ENCODE measurements at places on chromosomes 2 and 18.

DNA sequence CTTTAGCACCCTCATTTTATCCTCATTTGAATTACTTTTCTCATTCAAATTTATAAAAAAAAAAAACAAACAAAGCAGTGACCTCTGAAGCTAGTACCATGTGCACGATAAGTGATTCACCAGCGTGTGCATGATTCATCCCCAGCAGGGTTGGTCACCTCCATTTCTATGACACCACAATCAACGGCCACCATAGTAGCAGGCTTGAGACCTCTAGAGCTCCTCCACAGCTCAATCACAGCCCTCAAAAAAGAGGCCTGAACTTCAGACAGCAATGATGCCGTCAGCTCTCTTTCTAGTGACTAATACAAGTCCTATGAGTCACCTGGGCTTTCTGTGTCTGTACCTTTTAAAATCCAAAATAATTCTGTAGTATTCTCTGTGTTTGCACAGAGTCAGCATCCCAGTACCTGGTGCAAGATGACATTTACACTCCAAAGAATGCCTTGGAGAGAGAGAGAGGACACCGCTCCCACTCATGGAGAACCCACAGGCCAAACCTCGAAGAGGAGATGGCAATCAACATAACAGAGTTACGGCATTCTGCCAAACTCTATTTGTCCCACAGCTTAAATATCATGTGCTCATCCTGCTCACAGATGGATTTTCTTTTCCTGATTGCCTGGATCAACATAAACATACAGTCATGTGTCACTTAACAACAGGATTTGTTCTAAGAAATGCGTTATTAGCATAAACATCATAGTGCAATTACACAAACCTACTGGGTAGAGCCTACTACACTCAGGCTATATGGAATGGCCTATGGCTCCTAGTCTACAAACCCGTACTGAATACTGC, 58.7 kb downstream of the L3MBTL4 start:
- no peak for DNase-seq

DNA sequence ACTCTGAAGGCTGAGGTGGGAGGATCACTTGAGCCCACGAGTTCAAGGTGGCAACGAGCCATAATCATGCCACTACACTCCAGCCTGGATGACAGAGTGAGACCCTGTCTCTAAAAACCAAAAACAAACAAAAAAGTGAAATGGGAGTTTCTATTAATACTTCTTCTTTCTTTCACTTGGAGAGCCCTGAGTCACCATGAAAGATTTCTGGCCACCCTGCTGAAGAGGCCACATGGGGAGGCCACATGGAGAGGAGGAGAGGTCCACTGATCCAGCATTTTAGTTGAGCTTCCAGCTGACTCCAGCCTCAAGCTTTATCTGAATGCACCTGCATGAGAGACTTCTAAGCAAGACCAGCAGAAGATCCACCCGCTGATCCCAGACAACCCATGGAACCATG, 74.2 kb upstream of the LAPTM4A start:
- no peak for DNase-seq

DNA sequence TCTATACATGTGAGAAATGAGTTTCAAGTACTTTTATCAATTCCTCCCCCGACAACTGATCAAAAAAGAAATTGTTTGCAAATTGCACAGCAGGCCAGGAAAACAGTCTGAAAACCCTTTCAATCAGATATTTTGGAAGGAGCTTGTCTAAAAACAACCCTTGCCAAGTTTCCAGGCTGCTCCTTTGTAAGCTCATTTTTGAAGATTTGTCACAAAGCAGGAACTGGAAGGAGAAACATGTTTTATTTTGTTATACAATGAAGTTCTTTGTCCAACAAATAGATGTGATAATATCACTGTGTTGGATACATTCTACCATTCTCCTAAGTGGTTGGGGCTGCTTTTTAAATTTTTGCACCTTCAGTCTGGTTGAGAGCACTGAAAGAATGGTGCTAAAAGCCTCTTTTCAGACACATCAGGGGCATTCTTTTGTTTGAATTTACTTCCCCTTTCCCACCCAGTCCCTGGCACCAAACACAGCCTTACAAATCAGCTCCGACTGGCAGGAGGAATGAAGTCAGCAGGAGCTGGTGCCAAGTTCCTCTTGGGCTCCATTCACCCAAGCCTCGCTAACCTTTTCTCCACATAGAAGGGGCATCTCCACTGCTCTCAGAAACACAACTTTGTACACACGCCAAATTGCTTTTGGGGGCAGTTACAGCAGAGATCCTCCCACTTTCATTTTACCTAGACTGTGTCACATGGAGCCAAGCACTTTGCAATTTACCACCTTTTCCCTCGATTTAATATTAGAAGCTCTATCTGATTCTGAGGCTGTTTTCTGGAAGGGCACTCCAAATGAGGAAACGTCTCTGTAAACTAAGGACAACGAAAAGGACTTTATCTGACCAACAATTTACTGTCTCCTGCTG, 88.0 kb downstream of the C1D start:
- DNase-seq, result no peak

DNA sequence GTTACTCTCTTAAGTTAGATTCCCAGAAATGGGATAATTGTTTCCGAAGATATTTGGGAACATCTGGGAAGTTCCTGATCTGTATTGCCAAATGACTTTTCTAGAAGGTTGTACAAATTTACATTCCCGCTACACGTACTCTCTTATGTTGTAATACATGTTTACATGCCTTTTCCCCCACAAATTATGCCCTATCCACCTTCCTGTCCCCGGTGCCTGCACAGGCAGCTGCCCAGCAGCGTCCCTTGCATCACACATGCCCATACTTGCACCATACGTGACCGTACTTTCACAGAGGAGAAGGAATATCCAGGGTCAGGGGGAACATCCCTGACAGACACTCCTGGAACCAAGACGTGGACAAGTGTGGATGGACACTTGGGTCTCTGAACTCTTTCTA, 24.2 kb upstream of the KLF11 start:
- no peak for DNase-seq

GRCh38 chr2:240391111-240392051, 44.1 kb upstream of the GPC1 start:
- DNase-seq, result no peak

DNA sequence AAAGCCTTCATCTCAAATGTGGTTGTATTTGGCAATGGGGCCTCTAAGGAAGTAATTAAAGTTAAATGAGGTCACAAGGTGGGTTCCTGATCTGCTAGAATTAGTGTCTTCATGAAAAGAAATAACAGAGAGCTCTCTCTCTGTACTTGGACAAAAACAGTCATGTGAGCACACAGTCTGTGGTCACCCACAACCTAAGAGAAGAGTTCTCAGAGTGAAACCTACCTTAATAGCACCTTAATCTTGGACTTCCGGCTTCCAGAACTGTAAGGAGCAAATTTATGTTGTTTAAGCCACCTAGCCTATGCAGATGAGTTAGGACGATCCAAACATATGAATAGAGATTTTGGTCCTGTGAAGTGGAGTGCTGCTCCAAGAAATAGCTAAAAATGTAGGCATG, 758.9 kb downstream of the LRRTM4 start:
- no peak for DNase-seq

DNA sequence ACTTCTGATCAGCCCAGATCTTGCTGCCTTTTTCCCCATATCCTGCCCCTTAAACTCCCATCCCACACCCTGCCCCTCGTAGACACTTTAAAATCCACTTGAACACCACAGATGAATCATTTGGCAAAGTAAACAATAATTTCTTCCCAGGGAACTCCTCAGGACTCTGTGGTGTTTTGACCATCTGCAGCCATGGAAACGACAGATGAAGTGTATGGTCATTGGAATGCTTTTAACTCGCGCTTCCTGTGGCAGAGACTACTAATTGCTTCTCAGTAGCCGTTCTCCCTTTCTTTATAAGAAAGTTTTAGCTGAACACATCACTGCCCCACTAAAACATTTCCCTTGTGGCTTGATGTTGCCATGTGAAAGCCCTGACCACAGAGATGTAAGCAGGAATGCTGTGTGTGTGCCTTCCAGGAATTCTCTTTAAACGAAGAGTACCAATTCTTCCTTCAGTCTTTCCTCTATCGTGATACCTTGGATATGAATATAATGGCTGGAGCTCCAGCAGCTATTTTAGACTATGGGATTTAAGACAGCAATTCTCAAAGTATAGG, 92.7 kb upstream of the PARD3B start:
- DNase-seq, result no peak

DNA sequence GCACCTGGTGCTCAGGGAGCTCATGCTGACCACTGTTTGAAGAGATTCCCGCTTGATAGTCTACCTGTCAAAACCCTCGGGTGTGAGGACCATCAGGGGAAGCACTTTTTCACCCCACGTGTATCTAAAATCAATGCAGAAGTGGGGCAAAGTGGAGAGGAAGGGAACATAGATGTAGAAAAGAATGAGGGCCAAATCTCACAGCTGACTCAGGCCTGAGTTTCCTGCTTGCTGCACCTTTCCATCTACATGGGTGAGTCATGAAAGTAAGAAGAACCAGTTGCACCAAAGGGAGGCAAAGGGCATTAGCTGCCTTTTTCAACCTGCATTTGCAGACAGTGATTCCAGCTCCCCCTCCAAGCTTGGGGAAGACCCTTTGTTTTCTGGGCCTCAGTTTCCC, 100.2 kb upstream of the MYCN start:
- no peak for DNase-seq

DNA sequence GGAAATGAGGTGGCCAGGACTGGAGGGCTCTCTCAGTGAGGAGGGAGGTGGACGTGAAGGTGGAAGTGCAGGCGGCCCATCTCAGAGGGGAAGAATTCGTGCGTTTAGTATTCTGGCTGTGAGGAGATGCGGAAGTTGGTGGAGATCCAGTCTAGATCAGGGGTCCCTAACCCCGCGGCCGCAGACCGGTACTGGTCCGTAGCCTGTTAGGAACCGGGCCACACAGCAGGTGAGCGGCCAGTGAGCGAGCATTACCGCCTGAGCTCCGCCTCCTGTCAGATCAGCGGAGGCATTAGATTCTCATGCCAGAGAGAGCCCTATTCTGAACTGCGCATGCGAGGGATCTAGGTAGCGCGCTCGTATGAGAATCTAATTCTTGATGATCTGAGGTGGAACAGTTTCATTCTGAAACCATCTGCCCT, 1.6 kb upstream of the FHOD3 start:
- DNase-seq, result no peak

DNA sequence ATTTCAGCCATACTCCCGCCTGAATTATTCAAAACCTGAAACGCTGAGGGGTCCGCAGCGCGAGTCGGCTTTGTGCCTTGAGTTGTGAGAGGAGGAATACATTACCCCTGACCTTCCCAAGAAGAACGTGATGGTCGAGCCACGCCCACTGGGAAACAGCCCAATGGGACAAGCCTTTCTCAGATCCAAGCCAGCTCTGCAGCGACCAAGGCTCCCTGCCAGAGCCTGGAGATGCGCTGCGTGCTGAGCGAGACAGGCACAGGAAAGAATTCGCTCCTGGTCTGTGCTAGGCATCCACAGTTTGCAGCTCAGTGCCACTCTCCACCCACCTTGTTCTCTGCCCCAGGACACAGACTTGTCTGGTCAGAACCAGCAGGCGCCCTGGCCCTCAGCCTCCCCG, 74.1 kb upstream of the GLI2 start:
- DNase-seq, result no peak

DNA sequence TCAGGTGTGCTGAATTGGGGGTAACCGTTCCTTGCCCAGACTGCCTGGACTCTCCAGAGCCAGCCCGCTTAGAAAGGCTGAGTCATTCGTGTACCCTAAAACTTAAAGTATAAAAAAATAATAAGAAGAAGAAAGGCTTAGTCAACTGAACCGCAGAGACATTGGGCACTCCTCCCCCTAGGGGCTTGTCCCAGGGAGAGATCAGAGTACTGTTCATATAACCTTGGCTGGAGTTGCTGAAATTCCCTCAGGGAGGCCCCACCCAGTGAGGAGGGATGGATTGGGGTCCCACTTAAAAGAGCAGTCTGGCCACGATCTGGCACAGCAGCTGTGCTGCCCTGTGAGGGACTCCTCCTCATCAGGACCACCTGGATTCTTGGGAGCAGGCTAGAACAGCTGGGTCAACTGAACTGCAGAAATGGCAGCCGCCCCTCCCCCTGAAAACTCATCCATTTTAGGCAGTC, 37.2 kb downstream of the ANKRD12 start:
- DNase-seq, result no peak

GRCh38 chr2:158999458-158999857, 31.0 kb downstream of the TANC1 start:
- DNase-seq, result no peak

DNA sequence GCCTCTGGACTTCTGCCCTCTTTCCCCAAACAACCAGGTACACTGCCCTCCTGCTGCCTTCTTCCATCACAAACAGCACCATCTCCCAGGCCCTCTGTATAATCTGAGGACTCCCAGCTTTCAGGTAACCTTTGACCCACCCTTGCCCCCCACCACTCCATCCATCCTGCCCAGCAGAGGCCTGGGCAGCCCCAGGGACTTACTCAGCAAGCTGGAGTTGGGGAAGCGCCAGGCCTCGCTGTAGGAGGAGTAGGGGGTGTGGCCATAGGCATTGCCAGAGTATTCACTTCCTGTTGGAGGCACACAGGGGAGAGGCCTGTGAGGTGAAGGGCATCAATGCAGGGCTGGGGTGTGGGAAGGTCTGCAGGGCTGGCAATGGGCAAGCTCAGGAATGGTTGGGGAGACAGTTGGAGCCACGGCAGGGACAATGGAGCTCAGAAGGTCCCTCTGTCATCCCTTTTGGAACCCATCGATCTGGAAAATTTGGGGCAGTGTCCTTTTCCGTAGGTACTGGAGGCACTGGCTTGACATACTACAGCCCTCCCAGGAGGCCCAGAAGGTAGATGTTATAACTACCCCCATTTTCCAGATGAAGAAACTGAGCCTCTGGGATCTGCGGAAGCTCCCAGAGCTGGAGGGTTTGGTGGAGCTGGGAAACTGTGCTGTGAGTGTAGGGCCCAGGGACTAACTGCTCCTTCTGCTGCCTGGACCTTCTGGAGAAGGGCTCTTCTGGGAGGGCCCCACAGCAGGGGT, 46.3 kb downstream of the PSD4 start:
- DNase-seq, result no peak

- DNase-seq, result no peak
Measured at GRCh38 chr18:63168287-63168686, 151.3 kb downstream of the BCL2 start.
